Stimulated activated CD4-positive, alpha-beta T cell treated with anti-CD3 and anti-CD28 coated beads, Interleukin-2, amount 100 ng/mL, for 48 hours (primary cell): ENCODE measurements at places on chromosomes 11 and 22.

DNA sequence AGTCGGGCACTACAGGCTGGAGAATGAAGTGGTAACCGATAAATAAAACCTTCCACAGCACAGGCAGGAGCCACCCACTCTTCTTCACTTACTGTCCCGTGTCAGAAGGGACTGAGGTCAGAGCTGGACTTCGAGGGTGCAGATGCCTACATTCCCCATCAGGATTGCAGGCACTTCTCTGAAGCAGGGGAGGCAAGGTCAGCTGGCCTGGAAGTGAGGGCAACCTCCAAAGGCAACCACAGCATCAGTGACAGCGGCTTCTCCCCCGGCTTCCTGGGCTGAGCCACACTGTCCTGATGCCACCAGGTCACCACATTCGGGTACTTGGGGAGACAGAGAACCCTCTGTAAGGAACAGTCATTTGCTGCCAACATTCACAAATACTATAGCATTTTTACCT lies 22.7 kb downstream of the TCIRG1 start:
- no peak for DNase-seq

- no peak for DNase-seq
Observed at GRCh38 chr11:86672007-86672621, at the start of gene ME3. TSS of gene ME3 (minus strand) at chr11:86672616.

- DNase-seq, result no peak
Observed at GRCh38 chr11:133202816-133203215, 329.5 kb downstream of the OPCML start.

GRCh38 chr22:41057076-41057475 lies 35.3 kb upstream of the EP300 start:
- DNase-seq, result no peak

DNA sequence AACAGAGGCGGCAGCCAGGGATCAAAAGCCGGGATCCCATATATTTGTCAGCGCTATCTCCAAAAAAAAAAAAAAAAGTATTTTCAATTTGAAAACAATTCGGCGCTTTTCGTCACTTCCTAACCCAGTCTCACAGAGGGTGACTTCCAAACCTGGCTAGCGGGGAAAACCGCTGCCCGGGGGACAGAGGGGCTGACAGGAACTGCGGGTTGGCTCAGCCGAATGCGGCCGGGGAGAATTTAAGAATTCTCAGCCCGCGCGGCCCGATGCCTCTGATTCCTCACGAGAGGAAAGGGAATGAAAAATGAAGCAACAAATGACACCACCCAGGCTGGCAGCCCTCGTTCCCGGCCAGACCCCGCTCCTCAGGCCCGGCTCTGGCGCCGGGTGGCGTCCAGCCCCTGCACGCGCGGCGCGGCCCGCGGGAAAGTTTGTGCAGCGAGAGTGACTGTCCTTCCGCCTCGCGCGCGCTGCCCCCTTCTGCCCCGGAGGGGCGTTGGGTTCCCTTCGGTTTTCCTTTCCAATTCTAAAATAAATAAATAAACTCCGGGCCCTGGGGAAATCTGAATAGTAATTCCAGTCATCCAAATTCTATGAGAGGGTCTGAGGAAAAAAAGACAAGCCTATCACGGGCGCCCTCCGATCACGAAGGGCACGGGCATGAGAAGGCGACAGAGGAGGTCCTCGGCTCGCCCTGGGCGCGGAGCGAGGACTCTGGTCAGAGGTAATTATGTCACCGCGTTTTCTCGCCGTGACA lies 4.8 kb upstream of the PAX6 start:
- no peak for DNase-seq

DNA sequence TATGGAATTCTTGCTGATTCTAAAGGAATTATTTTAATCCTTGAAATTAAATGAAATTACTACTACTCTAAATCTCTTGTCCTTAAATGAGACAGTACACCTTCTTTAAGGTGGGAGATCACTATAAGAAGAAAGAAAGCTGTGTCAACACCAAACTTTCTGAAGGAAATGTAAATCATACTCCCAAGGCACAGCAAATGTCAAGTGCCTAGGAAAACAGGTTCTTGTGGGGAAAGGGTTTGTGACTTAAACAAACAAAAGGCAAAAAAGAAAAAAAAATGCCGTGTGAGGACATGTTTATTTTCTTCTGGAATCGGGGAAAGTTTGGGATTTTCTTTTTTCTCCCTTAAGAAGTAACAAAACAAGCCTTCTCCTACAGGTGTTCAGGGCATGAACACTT lies 745.1 kb downstream of the DLG2 start:
- DNase-seq, result no peak

DNA sequence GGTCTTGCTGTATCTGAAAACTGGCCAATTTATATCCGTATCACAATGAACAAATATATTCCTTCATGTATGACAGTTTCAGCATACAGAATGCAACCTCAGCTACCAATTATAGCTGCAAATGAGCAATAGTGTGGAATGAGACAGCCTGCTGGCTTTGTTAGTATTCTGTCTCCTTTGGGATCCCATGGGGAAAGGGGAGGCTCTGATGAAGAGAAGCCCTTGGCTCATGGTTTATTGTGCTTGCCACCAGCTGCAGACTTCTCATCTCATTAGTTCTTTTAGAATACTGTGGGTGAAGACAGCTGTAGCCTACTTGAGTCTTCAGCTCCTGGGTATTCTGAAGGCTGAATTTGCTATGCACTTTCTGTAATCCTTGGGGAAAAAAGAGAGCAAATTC lies 42.4 kb downstream of the PITPNB start:
- DNase-seq, result no peak

DNA sequence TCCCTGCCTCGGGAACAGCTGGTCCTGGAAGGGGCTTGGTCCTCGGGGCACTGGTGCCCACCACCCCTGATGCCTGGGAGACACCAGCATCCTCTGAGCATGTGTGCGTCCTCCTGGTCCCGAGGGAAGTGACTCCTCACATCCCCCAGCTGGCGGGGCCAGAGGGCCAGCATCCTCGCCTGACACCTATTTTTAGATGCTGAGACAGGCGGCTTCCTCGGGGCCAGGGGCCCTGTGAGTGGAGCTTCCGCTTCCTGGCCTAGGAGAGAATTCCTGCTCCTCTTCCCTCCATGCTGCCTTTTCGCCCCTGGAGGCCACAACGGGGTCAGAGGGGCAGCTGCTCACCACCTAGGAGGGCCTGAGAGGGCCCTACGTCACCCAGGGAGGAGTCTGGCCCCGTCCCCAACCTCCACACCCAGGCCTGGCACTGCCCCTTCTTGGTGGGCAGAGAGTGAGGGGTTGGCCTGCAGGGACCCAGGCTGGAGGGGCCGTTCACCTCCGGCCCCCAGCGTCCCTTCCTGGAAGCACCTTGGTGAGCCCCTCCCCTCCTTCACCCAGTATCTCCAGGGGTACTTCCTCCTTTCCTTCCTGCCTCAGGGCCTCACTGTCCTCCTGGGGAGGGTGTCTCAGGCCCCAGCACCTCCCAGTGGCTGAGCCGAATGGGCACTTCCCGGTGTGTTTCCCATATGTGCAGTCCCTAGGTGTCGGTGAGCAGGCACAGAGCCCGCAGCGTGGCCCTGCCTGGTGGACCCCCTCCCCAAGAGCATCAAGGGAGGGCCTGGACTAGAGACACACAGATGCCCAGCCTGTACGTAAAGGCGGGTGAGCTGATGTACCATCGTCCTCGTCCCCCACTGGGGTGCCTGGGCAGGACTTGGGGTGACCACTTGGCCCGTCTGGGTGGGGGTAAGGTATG lies 6.1 kb downstream of the CD81 start:
- no peak for DNase-seq

GRCh38 chr22:35524966-35525686 lies 15.5 kb upstream of the RASD2 start:
- DNase-seq, result no peak

- DNase-seq, result peak; percentile 42
Observed at GRCh38 chr22:42074132-42074811, at the start of gene PHETA2. TSS of gene PHETA2 (plus strand) at chr22:42074248. CDS start at chr22:42077294, 3,046 bp downstream.

GRCh38 chr11:108914211-108914610 lies 249.3 kb downstream of the DDX10 start:
- DNase-seq, result no peak

DNA sequence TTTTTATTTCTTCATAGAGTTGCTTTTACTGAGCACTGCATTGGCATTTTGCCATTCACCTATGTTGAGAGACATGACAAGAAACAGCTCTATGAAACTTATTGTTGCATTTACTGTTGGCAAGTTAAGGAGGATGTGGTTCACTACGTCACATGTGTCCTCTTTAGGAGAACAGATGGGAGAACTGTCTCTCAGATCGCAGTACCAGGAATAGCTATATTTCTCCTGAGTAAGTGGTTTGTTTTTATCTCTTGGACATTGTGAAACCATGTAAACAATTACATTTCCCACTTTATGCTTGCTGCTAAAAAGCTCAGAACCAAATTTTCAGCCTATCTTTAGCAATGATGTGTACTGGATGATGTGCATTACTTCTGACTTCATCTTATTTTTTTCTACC lies 34.8 kb upstream of the PSMA1 start:
- no peak for DNase-seq

DNA sequence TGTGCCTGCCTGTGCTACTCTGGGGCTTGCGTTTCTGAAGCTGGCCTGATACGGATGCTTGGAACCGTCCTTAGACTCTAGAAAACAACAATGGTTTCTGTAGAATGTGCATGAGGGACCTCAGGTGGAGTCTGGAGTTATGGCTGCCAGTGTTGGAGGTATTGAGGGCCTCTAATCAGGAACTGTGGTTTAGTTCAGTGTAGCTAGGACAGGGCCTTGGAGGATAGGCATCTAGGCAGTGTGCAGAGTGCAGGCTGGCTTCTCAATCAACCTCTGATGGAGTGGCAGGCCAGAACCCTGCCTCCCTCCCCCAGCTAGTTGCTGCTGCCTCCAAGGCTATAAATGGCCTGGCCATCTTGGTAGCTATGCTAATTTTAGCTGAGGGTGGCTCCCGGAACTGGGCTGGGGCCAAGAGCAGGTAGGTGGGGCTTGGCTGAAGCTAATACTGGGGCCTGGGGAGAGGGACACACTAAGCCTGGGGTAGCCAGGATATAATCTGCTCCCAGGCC lies 4.0 kb downstream of the STIM1 start:
- DNase-seq, result no peak
